HTR-8/SVneo (cell line): ENCODE measurements at places on chromosomes 7 and 10.

DNA sequence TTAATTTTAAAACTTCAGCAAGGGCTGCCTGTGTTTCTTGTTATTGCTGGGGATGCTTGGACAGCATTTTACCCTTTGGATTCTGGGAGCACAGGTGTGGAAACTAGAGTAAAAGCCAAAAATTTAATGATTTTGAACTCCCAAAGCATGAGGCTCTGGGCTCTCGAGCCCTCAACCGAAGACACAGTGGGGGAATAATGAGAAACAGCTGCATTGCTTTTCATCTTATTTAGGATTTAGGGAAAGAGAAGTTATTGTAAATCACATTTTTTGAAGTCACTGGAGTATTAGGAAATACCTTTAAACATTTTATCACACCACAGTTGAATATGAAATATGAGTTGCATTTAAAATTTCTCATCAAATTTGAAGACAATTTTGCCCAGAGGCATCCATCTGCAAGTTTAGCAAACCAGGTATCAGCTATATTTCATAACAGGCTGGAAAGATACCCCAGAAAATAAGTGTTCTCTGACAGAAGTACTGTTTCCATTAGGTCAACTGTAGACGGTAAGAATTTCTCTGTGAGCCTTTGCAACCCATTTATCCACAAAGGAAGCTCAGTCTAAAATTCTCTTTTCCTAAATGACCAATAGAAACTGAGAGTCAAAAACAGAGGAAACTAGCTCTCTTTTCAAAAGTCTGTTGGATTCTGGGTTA lies 290.6 kb upstream of the PHYHIPL start:
- DNase-seq, result no peak

DNA sequence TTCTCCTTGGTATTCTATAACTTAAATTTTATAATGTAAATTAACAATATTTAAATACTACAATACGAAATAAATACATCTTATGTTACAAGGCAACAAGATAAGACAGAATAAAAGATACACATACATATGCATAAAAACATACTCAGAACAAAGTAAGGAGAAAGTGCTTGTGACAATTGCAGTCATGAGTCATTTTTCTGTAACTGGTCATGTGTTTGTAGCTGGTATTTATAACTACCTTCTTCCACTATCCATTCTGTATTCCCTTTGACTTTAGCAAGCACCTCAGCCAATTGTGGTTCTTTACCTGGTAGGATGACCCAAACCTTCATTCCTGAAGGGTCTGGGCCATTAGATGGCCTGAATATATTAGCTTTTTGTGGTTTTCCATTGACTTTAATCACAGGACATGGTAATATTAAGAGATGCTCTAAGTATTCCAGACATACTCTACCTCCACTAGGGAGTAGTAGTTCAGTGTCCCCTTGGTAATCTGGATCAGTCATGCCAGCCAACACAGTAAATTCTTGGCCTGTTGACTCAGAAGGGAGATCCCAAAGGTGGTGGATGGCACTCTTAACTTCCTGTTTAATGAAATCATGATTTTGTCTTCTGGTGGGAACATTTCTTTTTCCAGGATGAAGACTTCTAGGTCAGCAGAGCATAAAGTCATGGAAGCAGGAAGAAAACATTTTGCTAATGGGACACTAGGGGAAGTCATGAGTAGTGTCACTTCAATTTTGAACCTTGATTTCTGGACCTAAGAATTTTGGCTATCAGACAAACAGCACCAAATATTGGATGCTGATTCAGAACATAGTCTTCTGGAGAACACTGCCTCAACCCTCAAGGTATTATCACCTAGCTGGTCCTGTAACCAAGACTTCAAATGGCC lies 733.7 kb upstream of the IGFBP3 start:
- DNase-seq, result no peak

- no peak for DNase-seq
Measured at GRCh38 chr7:40234046-40234445, 99.2 kb downstream of the SUGCT start.

DNA sequence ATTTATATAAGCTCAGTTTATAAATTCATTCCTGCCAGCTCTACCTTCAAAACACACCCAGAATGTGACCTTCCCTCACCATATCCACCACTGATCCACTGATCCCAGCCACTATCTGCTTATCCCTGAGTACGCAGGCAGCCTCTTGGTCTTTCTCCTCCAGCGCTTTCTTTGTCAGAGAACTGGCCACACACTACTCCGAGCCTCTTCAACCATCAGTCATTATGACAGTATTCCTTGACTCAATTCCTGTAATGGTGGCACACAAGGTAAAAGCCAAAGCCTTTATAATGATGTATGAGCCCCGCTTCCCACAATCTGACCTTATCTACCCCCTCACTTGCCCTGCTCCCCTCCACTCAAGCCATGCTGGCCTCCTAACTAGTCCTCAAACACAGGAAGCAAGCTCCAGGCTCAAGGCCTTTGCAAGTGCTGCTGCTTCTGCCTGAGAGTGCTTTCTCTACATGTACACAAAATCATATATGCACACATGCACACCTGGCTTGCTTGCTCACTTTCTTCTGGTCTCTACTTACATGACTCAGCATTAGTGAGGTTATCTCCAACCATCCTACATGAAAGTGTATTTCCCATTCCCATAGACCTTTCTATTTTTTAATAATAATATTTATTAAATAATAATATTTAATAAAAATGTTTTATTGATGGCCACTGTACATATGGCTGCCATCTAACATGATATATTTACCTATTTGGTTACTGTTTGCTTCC lies 150.4 kb upstream of the FEZF1 start:
- no peak for DNase-seq

GRCh38 chr7:157522954-157523353 lies 186.2 kb downstream of the DNAJB6 start:
- DNase-seq, result no peak

GRCh38 chr10:28798964-28799363 lies 121.6 kb downstream of the BAMBI start:
- DNase-seq, result no peak

- DNase-seq, result no peak
Measured at GRCh38 chr10:25552283-25552919, 377.6 kb downstream of the GPR158 start.

DNA sequence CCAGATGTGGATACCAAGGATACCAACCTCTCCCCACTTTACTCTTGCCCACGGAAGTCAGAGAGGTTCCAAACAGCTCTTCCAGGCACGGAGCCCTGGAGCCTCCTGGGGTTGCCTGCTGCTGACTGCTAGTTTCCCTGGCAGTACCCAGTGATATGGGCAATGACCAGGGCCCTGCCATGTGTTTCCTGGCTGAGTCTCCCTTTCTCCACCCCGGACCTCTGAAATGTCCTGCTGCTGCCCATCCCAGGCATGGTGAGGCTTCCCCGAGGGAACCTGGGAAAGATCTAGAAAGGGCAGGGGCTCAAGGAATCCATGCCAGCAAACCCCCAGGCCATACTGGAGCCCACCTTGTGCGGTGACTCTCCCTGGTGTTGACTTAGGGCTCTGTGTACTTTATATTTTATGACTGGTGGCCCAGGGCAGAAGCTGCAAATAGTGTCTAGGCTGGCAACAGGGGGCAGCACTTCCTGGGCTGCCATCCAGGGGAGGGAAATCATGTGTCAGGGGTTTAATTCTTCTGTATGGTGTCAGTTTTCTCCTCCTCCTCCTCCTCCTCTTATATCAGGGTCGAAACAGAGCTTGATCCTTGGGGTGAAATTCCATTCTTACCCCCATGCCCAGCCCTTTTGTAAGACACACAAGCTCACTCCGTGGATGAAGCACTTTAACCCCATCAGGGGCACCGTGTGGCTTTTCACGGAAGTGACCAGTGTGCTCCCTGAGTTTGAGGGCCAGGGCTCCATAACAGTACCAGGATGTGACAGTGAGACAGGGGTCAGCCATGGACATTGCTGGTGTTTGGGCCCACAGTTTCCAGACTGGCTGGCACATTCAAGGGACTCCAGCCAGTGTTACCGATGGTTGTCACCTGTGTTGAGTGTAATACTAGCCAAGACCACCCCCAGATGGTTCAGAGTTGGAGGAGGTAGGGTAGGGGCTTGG lies 62.4 kb upstream of the GDF10 start:
- DNase-seq, result no peak

DNA sequence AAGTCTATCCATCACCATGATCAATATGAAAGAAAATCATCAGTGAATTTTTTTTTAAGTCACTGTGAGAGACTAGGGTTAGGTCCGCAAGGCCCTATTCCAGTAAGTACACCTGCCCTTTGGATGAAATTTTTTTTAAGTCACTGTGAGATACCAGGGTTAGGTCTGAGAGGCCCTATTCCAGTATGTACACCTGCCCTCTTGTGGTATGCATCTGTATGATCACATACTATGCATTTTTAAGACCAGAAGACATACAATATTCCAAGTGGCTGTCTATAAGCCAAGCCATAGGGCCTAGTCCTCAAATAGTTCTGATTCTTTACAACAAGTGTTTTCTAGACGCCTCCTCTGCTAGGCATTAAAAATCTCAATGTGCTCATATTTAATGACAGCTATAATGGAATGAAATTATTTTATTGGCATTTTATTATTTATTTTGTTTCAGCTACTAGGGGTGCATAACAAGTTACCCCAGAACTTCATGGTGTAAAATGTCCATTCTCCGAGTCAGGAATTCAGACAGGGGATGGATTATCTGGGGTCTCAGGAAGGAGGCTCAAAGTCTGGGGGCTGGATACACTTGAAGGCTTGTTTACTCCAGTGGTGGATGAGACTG lies 53.1 kb downstream of the TEX36 start:
- peak; percentile 15 for DNase-seq

GRCh38 chr10:34015700-34016099 lies 681.2 kb upstream of the NRP1 start:
- no peak for DNase-seq

GRCh38 chr10:46225597-46225996 lies 61.2 kb upstream of the ANTXRL start:
- no peak for DNase-seq
